ENCODE measurements at places on chromosomes 11 and 22. TPM values are rescaled to one million over a fixed set of nuclear protein-coding genes. Genes with fewer than 3 reads are reported as not detected.

Gene WNT7B
- total RNA-seq = not detected

Gene OR2AG1
- not detected for total RNA-seq

Gene MMP10
- not detected for total RNA-seq

- DNase-seq = no peak
These were observed 20.7 kb downstream of the SUN2 start for GRCh38 chr22:38735126-38735464.

DNA sequence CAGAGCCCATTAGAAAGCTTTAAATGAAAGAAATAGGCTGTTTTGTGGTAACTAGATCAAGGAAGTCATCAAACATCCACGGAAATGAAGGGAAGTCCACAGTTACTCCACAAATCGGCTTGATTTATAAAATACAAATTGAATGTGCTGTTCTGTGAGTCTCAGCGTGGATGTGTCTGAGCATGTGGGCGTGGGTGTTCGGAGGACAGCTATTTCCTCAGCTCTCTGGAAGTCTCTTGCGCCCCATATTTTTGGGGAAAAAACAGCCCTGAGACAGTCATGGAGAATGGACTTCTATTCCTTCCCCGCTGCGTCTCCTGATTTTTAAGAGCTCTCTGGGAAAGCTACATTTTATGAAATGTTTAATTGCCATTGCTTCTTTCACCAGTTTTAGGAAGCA lies 144.4 kb downstream of the EFCAB6 start:
- DNase-seq = no peak

DNA sequence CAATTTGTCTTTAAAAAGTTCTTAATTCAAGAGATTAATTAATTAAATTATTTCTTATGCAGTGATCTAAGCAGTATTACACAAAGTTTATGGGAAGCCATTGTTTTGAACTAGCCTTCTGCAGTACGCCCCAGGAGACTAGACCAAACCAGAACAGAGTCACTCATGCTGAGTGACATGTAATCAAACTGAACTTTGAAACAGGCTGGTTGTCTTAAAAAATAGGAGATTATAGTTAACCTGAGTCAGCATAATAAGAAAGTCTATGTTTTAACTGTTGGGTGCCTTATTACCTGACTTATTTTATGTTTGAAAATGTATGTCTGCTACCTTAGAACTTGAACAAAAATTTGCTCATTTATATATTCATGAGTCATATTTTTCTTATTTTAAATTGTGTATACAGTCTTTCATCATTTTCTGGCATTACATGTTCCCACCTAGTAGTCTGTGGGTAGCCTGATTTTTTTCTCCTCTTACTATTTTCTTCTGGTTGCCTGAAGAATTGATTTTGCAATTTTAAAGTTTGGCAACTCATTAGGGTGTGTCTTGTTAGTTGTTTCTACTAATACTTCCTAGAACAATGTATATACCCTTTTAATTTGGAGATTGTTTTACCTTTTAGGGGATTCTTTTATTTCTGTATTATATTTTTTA lies 161.4 kb downstream of the AASDHPPT start:
- no peak for DNase-seq

- DNase-seq = no peak
These were observed 15.2 kb downstream of the FCHSD2 start for GRCh38 chr11:73126804-73127480.

DNA sequence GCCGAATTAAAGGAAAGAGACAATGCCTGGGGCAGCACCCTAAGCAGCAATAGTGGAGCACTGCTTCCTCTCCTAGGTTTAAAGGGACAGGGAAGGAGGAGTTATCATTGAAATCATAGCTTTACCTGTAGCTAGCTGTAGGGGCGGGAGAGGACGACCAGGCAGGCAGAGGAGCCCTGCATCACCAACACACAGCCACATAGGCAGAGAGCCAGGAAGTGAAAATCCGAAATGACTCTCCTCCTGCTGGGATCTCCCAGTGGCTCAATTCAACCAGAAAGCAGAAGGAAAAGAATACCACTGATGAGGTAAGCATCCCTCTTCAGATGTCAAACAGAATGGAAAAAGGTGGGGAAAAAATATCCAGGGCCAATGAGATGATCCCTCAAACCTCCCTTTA lies 20.4 kb downstream of the MRGPRX4 start:
- DNase-seq = no peak

DNA sequence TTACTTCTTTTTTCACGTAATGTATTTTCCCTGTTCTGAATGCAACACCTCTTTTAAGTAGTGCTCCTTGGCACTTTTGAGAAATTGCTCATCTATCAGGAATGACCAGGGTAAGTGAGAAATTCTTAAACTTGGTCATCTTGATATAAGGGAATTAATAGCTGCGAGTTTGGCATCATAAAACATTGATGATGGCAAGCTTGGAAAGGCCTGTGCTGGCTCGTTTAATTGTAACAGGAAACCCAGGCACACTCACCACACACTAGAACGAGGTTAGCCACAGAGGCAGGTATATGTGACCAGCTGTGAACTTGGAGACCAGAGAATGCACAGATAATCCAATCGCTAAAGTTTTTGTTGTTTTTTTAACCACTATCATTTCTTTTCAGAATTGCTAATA lies 24.3 kb downstream of the FAM118A start:
- no peak for DNase-seq

DNA sequence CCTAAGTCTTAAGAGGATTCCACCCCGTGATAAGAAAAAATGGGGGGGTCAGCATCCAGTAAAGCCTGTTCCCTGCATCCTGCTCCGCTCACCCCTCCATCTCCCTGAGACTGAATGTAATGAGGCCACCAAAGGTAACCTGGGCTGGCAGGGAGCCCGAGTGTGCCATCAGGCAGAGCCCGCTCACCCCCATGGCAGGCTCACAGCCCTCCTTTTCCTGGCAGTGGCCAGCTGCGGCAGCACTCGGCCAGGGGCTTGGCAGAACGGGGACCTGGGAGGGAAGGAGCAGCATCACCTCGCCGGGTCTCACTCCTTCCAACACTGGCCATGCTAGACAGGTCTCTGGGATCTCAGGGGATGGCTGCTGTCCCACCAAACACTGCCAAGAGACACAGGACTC lies 64.4 kb downstream of the PRDM11 start:
- DNase-seq = no peak

- DNase-seq = no peak
These were observed 178.3 kb downstream of the BRD1 start for GRCh38 chr22:49649166-49650068.

Measured in activated CD8-positive, alpha-beta T cell treated with anti-CD3 and anti-CD28 coated beads for 36 hours (primary cell).